ENCODE measurements at places on chromosomes 12 and 14. TPM values are rescaled to one million over a fixed set of nuclear protein-coding genes. Genes with fewer than 3 reads are reported as not detected.

NANOG gene
- total RNA-seq: not detected

DNA sequence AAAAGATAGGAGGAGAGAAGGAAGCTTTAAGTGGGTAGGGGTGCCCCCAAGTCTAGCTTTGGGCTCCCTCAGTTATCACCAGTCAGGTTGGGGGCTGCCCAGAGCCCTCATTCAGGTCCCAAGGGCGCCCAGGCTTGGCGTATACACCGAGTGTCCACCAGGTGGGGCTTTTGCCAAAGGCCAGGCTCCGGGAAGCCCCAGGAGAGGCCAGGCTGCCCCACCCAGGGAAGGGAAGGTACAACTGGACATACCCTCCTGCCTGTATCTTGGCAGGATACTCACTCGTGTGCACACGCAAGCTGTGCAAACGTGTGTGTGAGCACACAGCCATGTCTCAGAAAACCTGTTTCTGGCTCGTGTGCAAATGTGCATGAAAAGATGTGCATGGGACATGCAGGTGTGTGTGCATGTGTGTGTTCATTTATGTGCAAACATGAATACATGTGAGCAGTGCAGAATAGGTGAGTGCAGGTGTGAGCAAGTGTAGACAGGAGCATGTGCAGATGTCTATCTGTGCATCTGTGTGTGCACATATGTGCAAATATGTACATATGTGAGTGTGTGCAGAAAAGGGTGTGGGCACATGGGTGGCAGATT, 103.9 kb upstream of the MYL2 start:
- H3K27ac ChIP-seq: no peak overlapping the region
- no peak overlapping the region for H3K4me3 ChIP-seq
- H3K27me3 ChIP-seq: peaks cover 94% of the 10 kb centered on the region
- DNase-seq: no peak
- no peaks in the 10 kb centered on the region for H3K36me3 ChIP-seq

GRCh38 chr12:97778111-97778510, 315.5 kb downstream of the RMST start:
- H3K4me1 ChIP-seq: no peaks in the 10 kb centered on the region
- no peaks in the 10 kb centered on the region for H3K27me3 ChIP-seq
- no peak overlapping the region for H3K27ac ChIP-seq
- H3K4me3 ChIP-seq: no peak overlapping the region
- H3K36me3 ChIP-seq: no peaks in the 10 kb centered on the region

TAS2R42 gene
- total RNA-seq: not detected

POTEM gene
- total RNA-seq: not detected

- no peaks in the 10 kb centered on the region for H3K27me3 ChIP-seq
- H3K4me3 ChIP-seq: no peak overlapping the region
- H3K36me3 ChIP-seq: no peaks in the 10 kb centered on the region
- DNase-seq: no peak
These were observed 270.4 kb upstream of the RTL1 start for GRCh38 chr14:101173698-101174521.

GRCh38 chr12:43676183-43676813, 82.3 kb downstream of the PUS7L start:
- H3K27ac ChIP-seq: no peak overlapping the region
- no peak overlapping the region for H3K4me3 ChIP-seq
- H3K36me3 ChIP-seq: no peaks in the 10 kb centered on the region
- no peaks in the 10 kb centered on the region for H3K4me1 ChIP-seq
- H3K27me3 ChIP-seq: no peaks in the 10 kb centered on the region
- no peak for DNase-seq

PTCSC3 gene
- total RNA-seq: not detected
